ENCODE measurements at places on chromosomes 12 and 14.
A peak's percentile ranks its signal among the peaks of the same experiment; 100 is the strongest.

- DNase-seq, result no peak
Observed at GRCh38 chr12:414859-415258, 13.4 kb downstream of the CCDC77 start.

- no peak for DNase-seq
Observed at GRCh38 chr12:68303850-68304249, 28.3 kb downstream of the MDM1 start.

DNA sequence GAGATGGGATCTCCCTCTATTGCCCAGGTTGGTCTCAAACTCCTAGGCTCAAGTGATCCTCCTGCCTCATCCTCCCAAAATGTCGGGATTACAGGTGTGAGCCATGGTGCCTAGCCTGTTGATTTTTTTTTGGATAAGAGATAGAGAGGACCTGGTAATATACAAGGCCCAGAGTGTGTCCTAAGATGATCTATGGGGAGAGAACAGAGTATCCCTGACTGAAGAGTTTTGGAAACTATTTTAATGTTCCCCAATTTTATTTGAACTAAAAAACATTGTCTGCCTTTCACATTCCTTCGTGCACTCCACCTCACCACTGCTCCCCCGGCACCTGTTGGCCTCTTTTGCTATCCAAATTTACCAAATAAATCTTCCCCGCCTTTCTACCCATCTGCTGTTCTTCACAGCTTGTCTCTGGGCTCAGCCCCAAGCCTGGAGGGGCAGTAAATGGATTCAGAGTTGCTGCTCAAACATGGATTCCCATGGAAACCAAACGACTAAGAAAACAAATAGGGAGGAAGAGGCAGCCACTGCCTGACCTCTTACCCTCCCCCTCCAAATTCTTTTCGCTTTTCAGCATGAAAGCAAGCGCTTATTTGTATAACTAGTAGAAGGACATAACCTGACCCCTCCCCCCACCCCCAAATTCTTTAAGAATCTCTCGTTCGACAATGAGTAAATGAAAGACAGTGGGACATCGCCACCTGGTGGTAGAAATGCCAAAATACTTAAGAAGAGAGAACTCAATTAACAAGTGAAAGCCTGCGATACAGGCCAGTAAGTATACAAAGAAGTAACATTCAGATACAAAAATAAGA, 22.6 kb downstream of the OR10G3 start:
- DNase-seq, result peak; percentile 84

DNA sequence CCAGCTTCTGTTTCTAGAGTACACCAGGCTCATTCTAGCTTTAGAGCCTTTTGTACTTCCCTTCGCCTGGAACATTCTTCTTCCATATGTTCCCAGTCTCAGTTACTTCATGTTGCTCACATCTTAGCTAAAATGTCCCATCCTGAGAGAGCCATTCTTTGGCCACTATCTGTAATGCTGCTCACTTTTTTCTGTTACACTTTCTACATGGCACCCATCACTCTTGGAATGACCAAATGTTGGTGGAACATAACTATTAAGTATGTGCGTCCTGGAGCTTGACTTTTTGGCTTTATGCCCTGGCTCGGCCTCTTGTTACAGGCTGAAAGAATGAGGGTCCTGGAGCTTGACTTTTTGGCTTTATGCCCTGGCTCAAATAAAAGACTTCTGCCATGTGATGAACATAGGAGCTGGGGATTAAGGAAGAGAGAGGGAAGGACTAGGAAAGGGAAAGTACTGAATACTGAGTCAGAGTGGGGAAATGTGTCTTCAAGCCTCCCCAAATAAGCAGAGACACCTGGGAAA, 442.9 kb upstream of the ATP2B1 start:
- no peak for DNase-seq

DNA sequence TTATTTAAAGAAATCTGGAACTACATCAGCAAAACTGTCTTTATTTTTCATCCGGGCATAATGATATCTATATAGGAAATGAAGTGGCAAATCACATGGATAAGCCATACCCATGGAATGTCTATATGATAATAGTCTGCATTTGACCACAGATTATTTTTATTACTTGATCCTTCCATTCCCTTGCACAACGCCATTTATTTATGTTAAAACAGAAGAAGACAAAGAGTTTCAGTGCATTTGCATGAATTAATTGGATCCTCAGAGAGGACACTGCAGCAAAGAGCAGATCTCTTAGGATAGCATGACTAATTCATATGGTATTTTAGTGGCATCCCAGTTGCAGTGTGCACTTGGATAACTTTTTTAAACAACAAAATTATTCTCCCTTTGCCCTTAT, 345.0 kb downstream of the CCDC91 start:
- peak; percentile 79 for DNase-seq

- peak; percentile 37 for DNase-seq
Observed at GRCh38 chr14:55131370-55132137, 2.5 kb downstream of the LGALS3 start.

- peak; percentile 80 for DNase-seq
Observed at GRCh38 chr14:49892301-49892635, 614 bp upstream of the ARF6 start.

GRCh38 chr12:93946542-93947150, 201.7 kb upstream of the PLXNC1 start:
- DNase-seq, result peak; percentile 41

DNA sequence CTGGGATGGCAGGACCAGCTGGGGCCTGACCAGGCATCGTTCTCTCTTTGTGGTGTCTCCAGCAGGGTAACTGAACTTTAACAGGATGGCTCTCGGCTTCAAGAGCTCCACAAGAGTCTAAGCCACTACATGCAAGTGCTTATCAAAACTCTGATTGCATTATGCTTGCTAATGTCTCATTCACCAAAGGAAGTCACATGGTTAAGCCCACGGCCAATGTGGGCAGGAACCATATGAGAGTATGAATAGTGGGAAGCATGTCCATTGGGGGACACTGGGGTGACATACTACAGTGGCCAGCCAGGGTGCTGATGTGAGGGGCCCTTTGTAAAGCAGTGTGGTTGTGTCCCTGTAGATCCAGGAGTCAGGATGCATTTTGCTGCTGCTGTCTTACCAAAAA, 35.0 kb upstream of the KCNA5 start:
- DNase-seq, result no peak

DNA sequence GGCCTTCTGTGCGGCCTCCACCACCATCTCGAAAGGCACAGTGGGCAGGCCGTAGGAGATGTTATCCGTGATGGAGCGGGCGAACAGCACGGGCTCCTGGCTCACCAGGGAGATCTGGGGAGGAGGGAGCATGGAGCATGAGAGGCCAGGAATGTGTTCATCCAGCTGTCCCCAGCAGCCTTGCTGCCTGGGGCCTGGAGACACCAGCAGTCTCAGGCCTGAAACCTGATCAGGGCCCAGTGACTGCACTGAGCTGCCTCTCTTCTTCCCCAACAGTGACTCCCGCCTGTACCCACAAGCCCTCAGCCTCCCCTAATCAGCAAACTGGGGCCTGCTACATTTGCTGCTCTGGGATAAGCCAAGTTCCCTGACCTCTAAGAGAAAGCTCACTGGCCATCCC, 30.9 kb downstream of the ABCB9 start:
- DNase-seq, result no peak

DNA sequence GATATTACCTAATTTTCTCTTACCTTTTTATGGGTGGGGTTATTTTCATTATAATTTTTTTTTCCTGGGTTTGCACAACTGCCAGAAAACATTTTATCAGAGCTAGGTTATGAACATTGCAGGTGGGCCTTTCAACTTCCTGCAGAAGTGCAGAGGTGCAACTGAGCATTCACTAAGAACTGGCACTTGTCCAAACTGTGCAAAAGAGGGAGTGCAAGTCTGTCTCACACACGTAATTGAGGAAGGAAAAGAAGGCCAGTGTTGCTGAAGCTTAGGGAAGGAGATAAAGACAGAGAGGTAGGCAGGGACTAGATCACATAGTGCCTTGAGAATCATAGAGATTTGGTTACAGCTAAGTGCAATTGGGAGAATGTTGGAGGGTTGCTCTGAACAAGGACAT, 14.1 kb upstream of the AMN1 start:
- DNase-seq, result no peak

DNA sequence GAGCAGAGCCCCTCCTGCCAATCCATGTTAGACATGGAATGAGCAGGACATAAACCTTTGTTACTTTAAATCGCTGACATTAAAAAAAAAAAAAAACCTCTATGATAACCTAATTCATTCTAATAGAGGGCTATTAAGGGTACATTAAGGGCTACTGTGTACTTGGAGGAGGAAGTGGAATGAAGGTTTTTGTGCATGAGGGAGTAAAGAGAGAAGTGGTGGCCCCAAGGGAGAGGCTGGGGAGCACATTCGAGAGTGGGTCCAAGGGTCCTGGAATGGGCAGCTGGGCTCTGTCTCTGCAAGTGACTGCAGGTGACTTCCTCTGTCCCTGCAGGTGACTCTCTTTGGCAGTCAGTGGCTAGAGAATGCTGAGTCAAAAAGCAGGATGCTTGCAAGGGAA, 32.1 kb upstream of the PTGDR start:
- DNase-seq, result no peak

DNA sequence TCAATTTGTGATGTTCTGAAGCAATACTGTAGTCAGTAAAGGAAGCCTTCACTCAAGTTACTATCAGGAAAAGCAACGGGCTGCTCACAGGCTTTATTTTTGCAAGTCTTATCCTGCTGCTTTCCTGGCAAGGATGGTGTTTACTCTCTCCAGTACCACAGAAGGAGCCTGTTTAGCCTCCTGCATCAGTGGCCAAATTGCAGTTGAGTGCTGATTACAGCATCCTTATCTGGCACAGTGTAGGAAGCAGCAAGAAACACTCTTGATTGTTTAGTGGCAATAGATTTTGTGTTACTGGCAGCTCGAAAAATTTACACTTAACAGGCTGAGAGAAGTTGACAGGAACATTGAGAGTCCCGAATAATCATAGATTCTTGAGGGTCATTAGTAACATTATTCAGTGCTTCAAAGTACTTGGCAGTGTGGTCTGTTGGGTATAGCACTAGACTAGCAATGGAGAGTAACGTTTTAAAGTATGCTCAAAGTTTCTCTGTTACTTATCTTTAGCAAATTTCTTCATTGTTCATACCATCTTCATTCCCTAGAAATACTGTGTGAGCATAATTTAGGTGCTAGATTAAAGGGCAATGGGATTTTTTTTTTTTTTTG, 11.7 kb downstream of the TULP3 start:
- DNase-seq, result no peak

- DNase-seq, result peak; percentile 49
Observed at GRCh38 chr14:81162941-81163340, 57.8 kb downstream of the GTF2A1 start.

GRCh38 chr14:100398044-100398443, 74.9 kb downstream of the SLC25A47 start:
- DNase-seq, result no peak

GRCh38 chr12:121114806-121115205, 17.9 kb upstream of the P2RX7 start:
- no peak for DNase-seq

- no peak for DNase-seq
Observed at GRCh38 chr12:14771651-14772137, 31.6 kb downstream of the WBP11 start.

DNA sequence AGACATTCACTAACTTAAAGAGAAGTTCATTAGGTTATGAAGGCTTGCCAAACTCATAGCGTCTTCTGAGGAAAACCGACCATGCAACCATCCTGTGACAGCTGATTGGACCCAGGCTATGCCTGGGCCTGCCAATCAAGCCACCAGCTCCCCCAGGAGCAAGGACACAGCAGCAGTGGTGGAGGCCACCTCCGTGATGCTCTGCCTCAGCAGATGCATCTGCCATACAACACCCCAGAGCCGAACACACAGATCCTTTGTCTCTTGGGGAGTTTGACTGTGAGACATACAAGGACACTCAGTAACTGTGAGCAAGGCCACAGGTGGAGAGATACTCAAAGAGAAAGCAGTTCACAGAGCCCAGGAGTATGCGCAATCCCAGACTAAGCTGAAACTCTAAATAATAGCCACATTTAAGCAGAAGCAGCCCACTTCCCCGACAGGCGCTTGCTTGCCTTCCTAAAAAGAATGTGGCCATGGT, 10.0 kb upstream of the CNIH1 start:
- DNase-seq, result no peak

DNA sequence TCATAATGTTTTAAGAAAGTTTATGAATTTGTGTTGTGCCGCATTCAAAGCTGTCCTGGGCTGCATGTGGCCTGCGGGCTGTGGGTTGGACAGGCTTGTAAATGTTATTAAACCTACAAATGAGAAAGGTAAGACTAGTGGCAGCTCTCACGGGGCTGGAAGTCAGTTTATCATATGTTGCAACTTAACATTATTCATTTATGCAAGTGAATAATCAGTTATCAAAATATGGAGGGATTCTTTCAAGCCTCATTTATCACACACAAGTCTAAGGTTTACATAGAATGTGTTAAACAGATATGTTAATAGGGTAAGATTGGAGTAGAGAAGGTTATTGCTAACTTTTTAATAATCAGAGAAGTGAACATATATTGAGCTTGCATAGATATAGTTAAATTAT, 442.5 kb upstream of the RGS6 start:
- no peak for DNase-seq

DNA sequence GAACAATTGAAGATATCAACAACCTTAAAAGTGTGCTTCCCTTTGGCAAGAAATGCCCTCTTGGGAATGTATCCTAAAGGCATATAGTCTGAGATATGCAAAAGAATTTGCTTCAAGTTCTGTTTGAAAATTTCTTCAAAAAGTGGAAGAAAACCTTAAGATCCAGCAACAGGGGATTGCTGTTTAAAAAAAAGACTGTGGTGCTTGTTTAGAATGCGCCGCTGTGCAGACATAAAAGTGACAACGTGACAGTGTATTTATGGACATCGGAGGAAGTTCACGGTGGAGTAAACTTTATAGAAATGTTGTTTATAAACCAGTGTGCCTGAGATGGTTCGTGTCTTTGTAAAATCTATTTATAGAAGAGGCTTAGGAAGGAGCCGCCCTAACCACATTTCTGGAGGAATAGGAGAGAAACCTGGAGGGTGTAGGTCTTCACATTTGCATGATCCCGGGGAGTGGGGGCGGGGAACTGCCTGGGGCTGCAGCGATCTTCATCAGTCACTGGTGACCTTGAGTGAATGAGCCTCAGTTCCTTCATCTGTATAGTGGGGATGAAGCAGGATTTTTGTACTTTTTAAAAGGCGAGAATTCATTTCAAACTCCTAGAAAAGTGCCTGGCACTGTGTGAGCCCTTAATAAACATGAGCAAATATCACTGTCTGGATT, 27.5 kb downstream of the ADGRD1 start:
- no peak for DNase-seq

- peak; percentile 92 for DNase-seq
Observed at GRCh38 chr14:20262642-20263128, 23.6 kb downstream of the OR11H4 start.

DNA sequence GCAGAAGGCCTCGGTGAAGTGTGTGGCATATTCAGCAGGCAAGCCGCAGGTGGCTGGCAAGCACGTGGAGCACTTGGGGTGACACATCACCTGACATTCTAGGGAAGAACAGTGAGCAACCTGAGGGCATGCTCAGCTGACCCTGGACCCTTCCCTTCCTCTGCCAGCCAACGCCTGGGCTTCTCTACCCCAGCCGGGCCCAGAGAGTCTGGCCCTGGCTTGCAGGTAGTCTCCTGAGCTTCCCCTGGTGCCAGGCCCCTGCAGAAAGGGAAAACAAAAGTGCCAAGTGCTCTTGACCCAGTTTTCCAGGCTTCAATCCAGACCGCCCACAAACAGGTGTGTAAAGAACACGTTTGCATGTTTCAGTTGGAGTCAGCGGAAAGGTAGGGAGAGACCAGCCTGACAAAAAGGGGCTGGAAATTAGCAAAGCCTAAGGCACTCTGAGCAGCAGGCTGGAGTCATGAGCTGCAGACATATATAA, 45.7 kb downstream of the PRKAB1 start:
- DNase-seq, result no peak

- DNase-seq, result no peak
Observed at GRCh38 chr14:49187799-49188198, 398.4 kb downstream of the RPS29 start.
